ENCODE measurements at places on chromosomes 2 and 18. TPM values are rescaled to one million over a fixed set of nuclear protein-coding genes. Genes with fewer than 3 reads are reported as not detected.

DNA sequence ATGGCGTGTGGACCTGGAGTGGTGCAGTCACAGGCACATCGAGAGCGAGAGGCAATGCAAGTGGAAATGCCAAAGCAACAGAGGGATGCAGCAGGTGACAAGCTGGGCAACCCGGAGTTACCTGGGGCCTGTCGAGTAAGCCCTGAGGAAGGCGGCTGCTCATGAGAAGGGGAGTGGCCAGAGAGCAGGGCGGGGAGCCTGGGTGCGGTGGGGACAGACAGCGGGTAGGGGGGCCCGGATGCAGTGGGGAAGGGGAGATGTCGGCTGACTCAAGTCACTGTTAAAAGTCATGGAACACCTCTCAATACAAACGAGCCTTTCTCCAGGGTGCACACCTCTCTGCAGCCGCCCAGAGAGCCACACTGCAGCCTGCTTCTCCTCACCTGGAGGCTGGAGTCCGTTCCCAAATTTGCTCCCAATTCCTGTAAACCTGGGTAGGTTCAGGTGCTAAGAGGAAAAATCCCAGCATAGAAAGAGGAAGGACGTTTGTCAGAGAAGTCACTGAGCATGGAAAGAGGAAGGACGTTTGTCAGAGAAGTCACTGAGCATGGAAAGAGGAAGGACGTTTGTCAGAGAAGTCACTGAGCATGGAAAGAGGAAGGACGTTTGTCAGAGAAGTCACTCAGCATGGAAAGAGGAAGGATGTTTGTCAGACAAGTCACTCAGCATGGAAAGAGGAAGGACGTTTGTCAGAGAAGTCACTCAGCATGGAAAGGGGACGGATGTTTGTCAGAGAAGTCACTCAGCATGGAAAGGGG, 71.7 kb upstream of the TWIST2 start:
- DNase-seq = no peak

DNA sequence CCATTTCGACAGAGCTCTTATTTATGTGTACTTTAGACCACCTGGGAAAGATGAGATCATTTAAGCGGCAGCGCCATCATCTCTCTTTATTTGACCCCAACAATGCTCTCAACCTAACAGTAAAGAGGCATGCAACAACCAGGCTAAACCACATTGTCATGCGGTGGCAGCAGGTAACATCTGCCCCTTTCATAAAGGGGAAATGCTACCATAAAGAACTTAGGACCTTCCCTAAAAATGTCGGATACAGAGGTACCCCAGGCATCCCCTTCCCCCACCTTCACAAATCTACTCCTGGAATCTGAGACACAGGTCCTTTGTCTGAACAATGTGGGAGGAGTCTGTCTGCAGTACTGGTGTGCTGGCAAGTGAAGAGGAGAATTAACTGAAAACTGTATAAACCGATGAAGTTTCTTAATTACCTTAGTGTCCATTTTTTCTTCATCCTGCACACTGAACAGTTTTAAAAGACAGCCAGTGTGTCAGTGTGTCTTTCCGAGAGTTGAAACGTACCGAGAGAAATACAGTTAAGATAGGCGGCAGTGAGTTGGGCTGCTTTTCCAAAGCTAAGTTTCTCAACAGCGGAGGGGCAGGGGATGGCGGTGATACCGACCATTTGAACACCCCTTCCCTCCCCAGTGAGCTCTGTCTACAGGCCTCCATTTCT, 1.9 kb downstream of the MEX3C start:
- no peak for DNase-seq

- no peak for DNase-seq
Measured at GRCh38 chr2:219914577-219914976, 287.1 kb downstream of the SLC4A3 start.

The KCNG3 gene
- total RNA-seq = 0.89 TPM

The SLC39A10 gene
- total RNA-seq = 37.2 TPM

The LINC00305 gene
- total RNA-seq = not detected

Measured in lower lobe of right lung (tissue), 2 donors.